ENCODE measurements at places on chromosomes 6 and 20. TPM values are rescaled to one million over a fixed set of nuclear protein-coding genes. Genes with fewer than 3 reads are reported as not detected.

DNA sequence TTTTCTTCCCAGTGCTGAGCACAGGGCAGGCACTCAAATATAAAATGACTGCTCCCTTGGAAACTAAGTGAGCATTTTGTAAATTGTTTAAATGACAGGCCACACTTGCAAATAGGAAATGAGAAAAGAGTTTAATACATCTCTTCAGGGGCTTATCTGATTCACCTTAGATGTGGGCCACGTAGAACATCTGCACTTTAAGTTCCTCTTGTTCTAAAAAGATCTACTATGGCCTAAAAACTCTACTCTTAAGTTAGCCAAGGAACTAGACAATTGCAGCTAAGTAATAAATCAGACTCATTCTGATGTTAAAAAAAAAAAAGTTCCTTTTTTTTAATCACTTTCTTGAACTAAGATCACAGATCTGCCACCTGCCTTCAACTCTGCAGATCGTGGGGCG lies 126.3 kb downstream of the KIF16B start:
- no peak for DNase-seq

DNA sequence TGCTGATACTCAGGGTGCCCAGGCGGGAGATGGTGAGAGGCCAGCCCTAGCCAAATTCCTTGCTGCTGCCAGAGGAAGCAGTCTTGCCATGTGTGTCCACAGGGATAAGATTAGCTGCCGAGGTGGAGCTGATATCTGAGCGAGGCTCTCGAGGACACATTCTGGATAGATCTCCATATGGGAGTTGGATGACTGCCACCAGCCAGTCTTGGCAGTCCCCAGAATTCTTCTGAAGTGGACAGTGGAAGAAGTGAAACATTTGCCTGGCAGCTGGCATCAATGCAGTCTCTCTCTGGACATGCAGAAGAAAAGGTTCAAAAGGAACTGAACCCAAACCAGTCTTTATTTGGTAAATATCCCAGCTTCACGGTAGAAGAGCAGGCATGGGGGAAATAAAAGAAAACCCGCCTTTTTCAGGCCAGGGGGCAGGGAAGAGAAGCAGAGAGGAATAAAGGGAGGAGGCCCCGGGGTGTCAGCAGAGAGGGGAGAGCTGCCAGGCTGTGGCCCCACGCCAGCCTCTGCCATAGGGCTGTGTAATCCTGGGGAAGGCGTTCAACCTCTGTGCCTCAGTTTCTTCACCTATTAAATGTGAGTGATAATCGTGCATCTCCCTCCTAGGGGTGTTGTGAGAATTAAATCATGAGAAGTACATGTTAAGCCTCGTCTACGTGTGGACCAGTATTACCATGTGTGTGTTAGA lies 3.7 kb upstream of the FUCA2 start:
- DNase-seq = peak; percentile 59

Gene TREM2
- 0.59 TPM for total RNA-seq

DNA sequence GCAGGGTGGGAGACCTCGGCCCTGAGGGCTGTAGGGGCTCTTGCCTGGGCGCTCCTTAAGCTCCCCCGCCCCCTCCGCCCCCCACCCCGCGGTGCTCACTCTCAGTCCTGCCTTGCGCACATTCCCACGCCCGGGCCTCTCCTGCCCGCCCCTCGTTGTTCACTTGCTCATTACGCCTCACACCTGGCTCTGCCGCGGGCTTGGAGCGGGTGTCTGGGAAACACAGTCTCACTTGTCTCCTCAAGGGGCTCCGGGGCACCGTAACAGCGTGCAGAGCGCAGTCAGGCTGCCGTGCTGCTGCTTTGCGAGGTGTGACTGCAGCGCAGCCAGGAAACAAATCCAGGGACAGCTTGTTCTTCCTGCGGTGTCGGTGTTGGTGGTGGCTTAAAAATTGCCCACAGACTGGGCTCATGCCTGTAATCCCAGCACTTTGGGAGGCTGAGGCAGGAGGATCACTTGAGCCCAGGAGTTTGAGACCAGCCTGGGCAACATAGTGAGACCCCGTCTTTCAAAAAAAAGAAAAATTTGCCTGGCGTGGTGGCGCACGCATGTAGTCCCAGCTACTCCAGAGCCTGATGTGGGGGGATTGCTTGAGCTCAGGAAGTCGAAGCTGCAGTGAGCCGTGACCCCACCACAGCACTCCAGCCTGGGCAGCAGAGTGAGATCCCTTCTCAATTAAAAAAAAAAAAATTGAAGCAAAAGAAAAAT lies 4.6 kb downstream of the NPBWR2 start:
- no peak for DNase-seq

Gene RFX6
- total RNA-seq = 0.51 TPM

Gene OR2J3
- total RNA-seq = not detected

Gene NKX2-4
- total RNA-seq = not detected

Gene HSD17B8
- 41.8 TPM for total RNA-seq

Gene OR2H1
- not detected for total RNA-seq

DNA sequence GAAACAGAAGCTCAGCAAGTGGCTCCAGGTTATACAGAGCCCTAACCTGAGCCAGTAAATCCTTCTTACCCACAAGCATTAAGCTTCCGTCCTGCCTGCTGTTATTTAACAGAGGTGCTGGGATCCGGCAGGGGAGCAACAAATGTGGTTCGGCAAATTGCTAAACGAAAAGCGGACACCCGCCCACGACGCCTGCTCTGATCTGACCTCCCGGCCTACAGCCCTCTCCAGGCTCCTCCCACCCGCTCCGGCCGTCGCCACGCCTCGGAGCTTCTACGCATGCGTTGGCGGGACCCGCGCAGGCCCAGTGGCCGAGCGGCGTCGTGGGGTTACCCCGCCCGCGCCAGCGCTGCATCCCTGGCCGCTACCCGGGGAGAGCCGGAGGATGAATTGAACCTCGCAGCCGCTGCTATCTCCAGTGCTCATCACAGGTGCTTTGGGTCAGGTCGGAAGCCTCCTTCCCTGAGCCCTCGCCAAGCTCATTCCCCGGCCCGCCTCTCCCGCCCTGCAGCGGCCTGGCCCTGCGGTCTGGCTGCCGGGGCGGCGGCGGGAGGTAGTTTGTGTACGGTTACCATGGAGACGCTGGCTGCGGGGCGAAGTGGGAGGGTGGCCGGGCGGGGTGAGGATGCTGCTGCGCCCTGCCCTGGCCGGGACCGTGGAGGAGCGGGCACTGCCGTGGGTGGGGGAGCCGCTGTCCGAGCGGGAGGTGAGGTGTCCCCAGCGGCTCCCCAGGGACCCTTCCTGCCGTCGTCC lies at the start of gene ARMC2:
Gene ARMC2 (plus strand): TSS at position 307 of the 753 bp plus-strand sequence. CDS start 5,846 bp downstream, outside the sequence.
- DNase-seq = peak; percentile 89

GRCh38 chr6:112253498-112253840 lies 898 bp downstream of the LAMA4 start:
- no peak for DNase-seq

Gene CD24
- 681 TPM for total RNA-seq

Measured in pancreas (tissue), 10 donors.